ENCODE measurements at places on chromosomes 6 and 20. TPM values are rescaled to one million over a fixed set of nuclear protein-coding genes. Genes with fewer than 3 reads are reported as not detected.

DNA sequence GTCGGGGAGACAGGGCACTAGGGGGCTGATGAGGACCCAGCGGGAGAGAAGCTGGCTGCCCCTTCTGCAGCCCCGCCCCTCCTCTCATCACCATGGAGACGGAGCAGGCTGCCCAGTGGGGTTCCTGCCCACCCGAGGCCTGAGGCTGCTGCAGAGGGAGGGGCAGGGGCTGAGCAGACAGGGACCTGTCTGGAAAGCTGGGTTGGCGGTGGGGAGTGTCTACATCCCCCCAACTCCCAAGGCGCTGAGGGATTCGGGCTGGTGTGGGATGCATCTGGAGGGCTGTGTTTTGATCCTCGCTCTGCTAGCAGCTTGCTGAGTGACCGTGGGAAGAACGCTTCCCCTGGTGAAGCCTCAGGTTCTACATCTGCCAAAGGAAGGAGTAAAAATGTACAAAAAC lies 1.2 kb upstream of the BPI start:
- peak; percentile 54 for DNase-seq

The SLC13A3 gene
- total RNA-seq, result 5.1 TPM

The ANGPT4 gene
- 2.8 TPM for total RNA-seq

The RREB1 gene
- 62.8 TPM for total RNA-seq

The TINAG gene
- not detected for total RNA-seq

The HAO1 gene
- not detected for total RNA-seq

The QKI gene
- 145 TPM for total RNA-seq

The MCHR2 gene
- not detected for total RNA-seq

The RHAG gene
- total RNA-seq, result 0.43 TPM

DNA sequence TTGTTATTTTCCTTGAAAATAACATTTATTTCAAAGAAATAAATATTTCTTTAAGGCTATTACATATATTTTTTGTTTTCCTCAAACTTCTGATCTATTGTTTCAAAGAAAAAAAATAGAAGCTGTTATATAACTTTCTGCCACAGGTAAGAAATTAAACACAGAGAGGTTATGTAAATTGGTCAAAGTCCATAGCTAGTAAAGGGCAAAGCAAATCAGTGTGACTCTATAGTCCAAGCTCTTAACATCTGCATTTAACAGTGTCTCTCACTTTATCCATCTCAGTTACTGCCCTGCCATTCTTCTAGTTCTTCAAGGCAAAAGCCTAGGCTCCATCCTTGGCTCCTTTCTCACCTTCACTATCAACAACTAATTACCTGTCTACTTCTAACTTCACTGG lies 57.1 kb downstream of the RWDD2A start:
- DNase-seq, result no peak

GRCh38 chr6:38239719-38240451 lies 399.8 kb downstream of the BTBD9 start:
- DNase-seq, result no peak

DNA sequence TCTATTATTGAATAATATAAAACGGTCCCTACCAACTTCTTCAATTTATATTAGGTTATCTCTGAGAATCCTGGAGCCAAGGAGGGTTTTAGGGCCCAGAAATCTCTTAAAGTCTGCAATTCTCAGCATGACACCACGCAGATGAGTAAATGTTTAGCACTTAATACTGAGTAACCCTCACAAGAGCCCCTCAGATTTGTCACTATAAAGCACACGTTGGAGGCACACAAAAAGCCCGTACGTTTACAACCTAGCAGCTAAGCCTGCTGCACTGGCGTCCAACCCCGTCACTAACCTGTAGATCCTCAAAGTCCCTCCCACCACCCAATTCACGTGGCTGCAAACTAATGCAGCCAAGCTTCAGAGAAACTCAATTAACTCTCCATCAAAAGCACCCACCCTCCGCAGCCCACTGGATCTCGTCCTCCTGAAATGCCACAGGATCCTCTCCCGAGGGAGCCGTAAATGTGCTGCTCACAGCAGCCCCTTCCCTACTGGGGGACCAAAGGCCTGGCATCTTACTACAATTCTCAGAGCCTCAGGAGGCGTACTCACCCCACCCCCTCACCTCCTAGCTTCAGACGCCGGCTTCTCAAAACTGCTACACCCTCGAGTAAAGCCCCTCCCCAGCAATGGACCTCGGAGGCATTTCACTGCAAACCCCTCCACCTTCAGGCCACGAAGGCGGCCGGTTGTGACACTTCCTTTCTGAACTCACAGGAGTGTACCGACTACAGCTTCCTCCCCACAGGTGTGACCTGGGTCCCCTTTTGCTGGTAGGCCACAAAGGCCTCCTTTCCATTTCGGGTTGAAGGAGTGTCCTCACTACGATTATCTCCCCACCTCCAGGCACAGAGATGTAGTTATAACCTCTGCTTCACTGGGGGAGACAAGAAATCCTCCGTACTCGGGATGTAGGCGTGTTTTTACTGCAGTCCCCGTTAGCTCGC lies 909 bp downstream of the CPNE1 start:
- DNase-seq, result peak; percentile 24

DNA sequence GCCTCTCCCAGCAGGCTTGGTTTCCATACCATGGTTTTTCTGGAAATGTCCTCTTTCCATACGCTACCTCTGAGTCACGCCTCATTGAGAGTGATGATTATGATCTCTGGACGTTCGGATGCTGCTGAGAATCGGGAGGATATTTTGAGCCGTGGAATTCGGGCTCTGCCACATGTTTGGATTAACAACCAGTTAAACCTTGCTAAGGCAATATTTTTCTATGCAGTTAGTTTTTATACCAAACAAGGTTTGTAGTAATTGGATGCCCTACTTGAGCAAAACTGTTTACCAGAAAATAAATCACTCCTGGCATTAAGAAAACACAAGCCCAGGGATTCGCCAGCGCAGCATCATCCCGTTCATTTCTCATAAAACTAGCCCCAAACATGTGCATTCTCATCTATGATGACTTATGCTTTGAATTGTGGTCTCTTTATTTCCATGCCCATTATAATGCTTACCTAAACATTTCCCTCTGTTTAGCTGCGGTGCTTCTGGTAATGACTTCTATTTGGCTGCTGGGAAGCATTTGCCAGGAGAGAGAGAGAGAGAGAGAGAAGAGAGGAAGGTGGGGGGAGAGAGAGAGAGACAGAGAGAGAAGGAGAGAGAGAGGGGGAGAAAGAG lies 198.9 kb downstream of the CLIC5 start:
- DNase-seq, result no peak

- DNase-seq, result peak; percentile 80
Observed at GRCh38 chr6:43021270-43022047, at the start of gene RRP36. Gene RRP36, plus strand, starts transcription at chr6:43021623. Its CDS starts 32 bp downstream, at chr6:43021655.

GRCh38 chr6:30744054-30744805 lies at the start of gene IER3:
Gene IER3, minus strand, starts transcription at chr6:30744547. Its CDS starts 29 bp downstream, at chr6:30744518.
- DNase-seq, result peak; percentile 82

The ZNF512B gene
- 24.5 TPM for total RNA-seq

GRCh38 chr6:150857945-150858308 lies 7.6 kb upstream of the MTHFD1L start:
- no peak for DNase-seq

DNA sequence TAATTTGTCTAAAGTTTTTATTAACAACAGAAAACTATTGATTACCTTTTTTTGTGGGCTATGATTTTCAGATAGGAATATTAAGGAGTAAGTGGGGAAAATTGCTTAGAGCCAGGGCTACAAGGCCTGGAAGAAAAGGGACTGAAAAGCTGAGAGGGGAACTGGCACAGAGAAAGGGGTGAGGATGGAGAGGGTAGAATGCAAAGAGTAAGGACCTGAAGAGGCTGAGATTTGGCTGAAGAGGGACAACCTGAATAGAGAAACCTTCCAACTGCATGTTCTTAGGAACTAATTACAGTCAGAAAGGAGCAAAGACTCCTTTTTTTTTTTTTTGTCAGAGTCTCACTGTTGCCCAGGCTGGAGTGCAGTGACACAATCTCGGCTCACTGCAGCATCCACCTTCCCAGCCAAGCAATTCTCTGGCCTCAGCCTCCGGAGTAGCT lies 16.7 kb downstream of the BTN2A1 start:
- DNase-seq, result no peak

The TRIM38 gene
- 6.4 TPM for total RNA-seq

GRCh38 chr20:63206878-63207277 lies 9.1 kb downstream of the YTHDF1 start:
- DNase-seq, result no peak

DNA sequence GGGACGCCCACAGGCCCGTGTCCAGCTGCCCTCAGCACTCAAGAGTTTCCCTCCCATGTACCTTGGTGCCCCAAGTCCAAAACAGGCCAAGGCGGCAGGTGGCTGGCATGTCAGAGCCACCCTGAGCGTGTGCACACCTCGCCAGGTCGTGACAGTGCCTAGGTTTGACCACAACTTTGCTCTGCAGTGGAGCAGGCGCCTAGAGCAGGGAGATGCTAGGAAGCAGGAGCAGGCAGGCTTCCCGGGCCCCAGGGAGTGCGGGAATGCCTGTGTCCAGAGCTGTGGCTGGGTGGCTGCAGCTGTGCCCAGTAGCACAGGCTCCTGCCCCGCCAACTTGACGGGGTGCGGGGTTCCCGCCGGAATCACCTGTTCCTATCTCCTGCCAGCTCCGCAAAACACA lies 380.8 kb upstream of the IMPG1 start:
- DNase-seq, result no peak

- DNase-seq, result no peak
Observed at GRCh38 chr20:31790401-31790800, 28.8 kb upstream of the MYLK2 start.

DNA sequence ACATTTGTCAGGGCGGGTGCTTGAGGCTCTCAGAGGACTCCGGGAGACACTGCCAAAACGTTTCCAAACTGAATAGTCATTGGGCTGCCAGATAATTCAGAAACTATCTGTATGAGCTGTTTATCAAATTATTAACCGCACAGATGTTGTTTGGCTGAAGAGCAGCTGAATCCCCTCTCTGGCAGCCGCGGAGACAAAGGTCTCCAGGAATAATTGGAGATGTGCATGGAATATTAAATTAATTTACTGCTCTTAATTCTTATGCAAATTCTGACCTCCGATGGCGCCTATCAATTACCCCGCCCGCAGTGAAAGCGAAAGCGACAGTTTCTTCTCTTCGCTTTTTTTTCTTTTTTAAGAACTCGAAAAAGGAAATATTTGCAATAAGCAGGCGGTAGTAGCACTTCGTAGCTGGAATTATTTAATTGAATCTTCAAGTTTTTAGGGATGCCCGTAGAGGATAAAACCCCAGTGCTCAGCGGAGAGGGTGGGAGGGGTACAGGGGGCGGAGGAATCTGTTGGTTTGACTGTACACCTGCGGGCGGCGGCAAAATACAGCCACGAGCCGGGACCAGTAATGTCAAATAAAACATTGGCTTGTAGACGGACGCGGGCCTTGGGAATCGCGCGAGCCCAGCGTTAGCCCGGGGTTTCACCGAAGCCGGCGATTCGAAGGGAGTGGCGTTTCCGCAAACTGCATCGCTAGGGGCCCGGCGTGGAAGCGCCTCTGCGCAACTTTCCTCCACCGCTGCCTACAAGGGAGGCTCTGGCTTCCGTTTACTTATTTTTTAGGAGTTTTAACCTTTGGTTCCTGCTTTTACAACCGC lies 6.2 kb downstream of the LINC00237 start:
- DNase-seq, result no peak

The ZNF391 gene
- 6.0 TPM for total RNA-seq

The CDH4 gene
- total RNA-seq, result 0.36 TPM

- DNase-seq, result no peak
Observed at GRCh38 chr6:84467296-84467695, 239.9 kb upstream of the CEP162 start.

DNA sequence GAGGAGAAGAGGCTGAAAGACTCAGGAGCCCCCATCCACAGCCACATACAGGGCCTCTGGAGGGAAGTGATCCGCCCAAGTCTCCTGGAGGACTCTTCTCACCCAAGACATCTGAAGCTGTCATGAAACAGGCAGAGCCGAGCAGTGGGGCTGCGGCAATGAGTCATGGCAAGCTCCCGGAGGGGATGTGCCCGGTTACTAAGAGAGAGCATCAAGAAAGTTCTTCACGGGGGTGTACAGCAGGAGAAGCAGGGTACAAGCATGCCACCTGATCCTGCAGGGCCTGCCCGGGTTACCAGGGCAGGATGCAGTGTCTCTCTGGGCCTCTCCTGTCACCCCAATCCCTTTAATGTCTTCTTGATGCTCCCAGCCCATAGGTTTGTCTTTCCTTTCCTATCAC lies 21.1 kb downstream of the TRIM26 start:
- DNase-seq, result no peak

- no peak for DNase-seq
Observed at GRCh38 chr20:3000852-3001523, 42.4 kb upstream of the GNRH2 start.

- DNase-seq, result no peak
Observed at GRCh38 chr6:120005292-120005976, 655.9 kb upstream of the MAN1A1 start.

DNA sequence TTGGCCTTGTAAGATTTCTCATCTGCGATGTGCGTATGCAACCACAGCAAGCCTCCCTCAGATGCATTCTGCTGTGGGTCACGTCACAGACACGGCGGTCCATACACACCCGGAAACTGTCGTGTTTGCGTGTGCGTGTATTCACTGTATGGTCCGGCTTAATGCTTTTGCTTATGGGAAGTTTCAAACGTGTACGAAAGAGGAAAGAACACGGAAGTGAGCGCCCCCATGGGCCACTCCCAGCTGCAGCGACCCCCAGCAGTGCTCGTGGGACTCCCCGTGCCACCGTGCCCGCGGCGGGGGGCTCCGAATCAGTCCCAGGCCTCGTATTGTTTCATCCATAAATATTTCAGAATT lies 10.2 kb downstream of the DLL1 start:
- DNase-seq, result no peak

- no peak for DNase-seq
Observed at GRCh38 chr6:122014961-122015360, 384.5 kb upstream of the HSF2 start.

The SNTA1 gene
- 18.8 TPM for total RNA-seq

The EYS gene
- not detected for total RNA-seq

The PACSIN1 gene
- 0.47 TPM for total RNA-seq

GRCh38 chr6:149859938-149860337 lies 4.2 kb downstream of the LRP11 start:
- DNase-seq, result no peak

GRCh38 chr20:10051185-10051584 lies 16.4 kb downstream of the ANKEF1 start:
- DNase-seq, result no peak

All from ovary (tissue), 10 donors.